ENCODE measurements at places on chromosomes 7 and 10. TPM values are rescaled to one million over a fixed set of nuclear protein-coding genes. Genes with fewer than 3 reads are reported as not detected.
A peak's percentile ranks its signal among the peaks of the same experiment; 100 is the strongest.

SLC18A2 gene
- total RNA-seq, result 0.22 TPM

PPP1R9A gene
- total RNA-seq, result 13.5 TPM

SH2D4B gene
- not detected for total RNA-seq

NOS3 gene
- total RNA-seq, result 5.8 TPM

PSAP gene
- 885 TPM for total RNA-seq

TBX20 gene
- not detected for total RNA-seq

ANLN gene
- total RNA-seq, result 0.41 TPM

OR13A1 gene
- not detected for total RNA-seq

- no peaks in the 10 kb centered on the region for H3K4me1 ChIP-seq
- H3K27me3 ChIP-seq, result no peaks in the 10 kb centered on the region
- no peaks in the 10 kb centered on the region for H3K36me3 ChIP-seq
- H3K4me3 ChIP-seq, result no peak overlapping the region
These were observed 199.3 kb downstream of the PRKG1 start for GRCh38 chr10:51273574-51273973.

- no peaks in the 10 kb centered on the region for H3K4me1 ChIP-seq
- H3K27me3 ChIP-seq, result no peaks in the 10 kb centered on the region
- no peak overlapping the region for H3K27ac ChIP-seq
- H3K36me3 ChIP-seq, result no peaks in the 10 kb centered on the region
These were observed 78.6 kb upstream of the MAGI2 start for GRCh38 chr7:79531905-79532664.

- H3K27me3 ChIP-seq, result no peaks in the 10 kb centered on the region
- H3K4me1 ChIP-seq, result no peaks in the 10 kb centered on the region
- no peak overlapping the region for H3K4me3 ChIP-seq
- H3K27ac ChIP-seq, result no peak overlapping the region
- H3K36me3 ChIP-seq, result no peaks in the 10 kb centered on the region
These were observed 648.5 kb upstream of the LRRN3 start for GRCh38 chr7:110442381-110442837.

DNA sequence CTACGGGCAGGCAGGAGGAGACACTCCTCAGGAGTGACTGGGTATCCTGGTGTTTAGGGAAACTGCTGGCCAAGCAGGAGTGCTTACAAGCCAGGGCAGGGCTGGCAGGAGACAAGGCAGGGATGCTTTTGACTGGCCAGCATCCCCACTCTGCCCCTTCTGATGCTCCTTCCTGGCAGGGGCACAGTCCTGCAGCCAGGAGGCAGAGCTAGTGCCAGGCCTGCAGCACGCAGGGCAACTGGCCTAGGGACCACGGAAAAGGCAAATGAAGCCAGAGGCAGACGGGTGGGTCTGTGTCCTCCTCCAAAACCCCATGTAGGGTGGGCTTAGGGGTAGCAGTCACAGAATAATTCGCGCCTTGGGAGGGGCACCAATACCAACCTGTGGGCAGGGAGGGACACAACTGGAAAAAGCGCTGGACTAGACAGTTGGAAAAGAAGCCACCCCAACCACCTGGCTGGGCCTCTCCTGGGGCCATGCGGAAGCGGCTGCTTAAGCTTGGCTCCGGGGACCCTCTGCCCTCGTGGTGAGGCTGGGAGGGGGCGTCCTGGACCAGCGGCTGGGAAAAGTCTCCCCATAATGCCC is 4.8 kb downstream of the IMPDH1 start:
- peaks cover 12% of the 10 kb centered on the region for H3K36me3 ChIP-seq
- H3K27ac ChIP-seq, result no peak overlapping the region
- H3K4me3 ChIP-seq, result peak overlapping the region; percentile 81
- peaks cover 7% of the 10 kb centered on the region for H3K4me1 ChIP-seq
- DNase-seq, result no peak
- peaks cover 4% of the 10 kb centered on the region for H3K27me3 ChIP-seq

- H3K4me3 ChIP-seq, result no peak overlapping the region
- H3K27me3 ChIP-seq, result no peaks in the 10 kb centered on the region
- H3K36me3 ChIP-seq, result no peaks in the 10 kb centered on the region
- H3K4me1 ChIP-seq, result no peaks in the 10 kb centered on the region
- no peak overlapping the region for H3K27ac ChIP-seq
These were observed 45.6 kb downstream of the TPST1 start for GRCh38 chr7:66250711-66251110.

DNA sequence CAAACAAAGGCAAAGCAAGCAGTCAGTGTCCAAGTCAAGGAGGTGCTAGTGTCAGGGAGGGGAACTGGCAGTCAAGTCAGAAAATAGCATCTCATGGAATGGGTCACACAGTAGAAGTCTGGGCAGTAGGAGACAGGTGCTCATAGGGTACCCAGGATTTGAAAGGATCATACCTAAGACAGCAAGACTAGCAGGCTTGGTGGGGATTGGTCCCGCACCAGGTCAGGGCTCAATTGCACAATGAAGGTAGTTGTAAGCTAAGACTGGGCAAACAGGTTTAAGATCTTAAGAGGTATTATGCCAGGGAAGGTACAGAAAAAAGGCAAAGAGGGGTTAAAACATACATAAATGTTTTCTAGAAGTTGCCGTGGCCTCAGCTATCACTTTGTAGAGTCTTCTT is 181.4 kb upstream of the ETV1 start:
- no peak for DNase-seq
- H3K36me3 ChIP-seq, result no peaks in the 10 kb centered on the region
- H3K4me3 ChIP-seq, result no peak overlapping the region
- no peak overlapping the region for H3K27ac ChIP-seq
- H3K4me1 ChIP-seq, result no peaks in the 10 kb centered on the region
- no peaks in the 10 kb centered on the region for H3K27me3 ChIP-seq

DNA sequence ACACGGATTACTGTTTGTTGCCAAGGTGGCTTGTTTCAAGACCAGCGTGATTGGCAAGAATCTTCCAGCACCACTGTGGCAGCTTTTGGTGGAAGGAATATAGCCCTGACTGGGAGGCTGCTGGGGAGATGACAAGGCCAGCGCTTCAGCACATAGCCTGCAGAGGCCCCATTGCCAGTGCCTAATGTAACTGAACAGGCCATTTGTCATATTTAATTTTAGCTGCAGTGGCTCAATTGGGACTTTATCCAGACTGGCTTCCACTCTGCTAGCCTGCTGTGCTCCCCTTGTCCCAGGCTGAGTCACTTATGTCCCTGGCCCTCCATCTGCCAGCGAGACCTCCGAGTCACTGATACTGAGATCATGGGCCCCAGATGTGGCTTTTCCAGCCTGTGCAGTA is 483.1 kb downstream of the GALNT17 start:
- peaks cover 30% of the 10 kb centered on the region for H3K4me1 ChIP-seq
- no peaks in the 10 kb centered on the region for H3K27me3 ChIP-seq
- H3K4me3 ChIP-seq, result no peak overlapping the region
- peak overlapping the region; percentile 71 for H3K27ac ChIP-seq
